ENCODE measurements at places on chromosomes 4 and X. TPM values are rescaled to one million over a fixed set of nuclear protein-coding genes. Genes with fewer than 3 reads are reported as not detected.
A peak's percentile ranks its signal among the peaks of the same experiment; 100 is the strongest.

FHDC1 gene
- total RNA-seq = 0.26 TPM

PDGFC gene
- total RNA-seq = not detected

TRO gene
- total RNA-seq = 3.6 TPM

PGM2 gene
- 44.2 TPM for total RNA-seq

ELMOD2 gene
- total RNA-seq = 22.9 TPM

HERC6 gene
- 36.0 TPM for total RNA-seq

S100G gene
- not detected for total RNA-seq

PAGE1 gene
- not detected for total RNA-seq

SLITRK4 gene
- total RNA-seq = not detected

- no peak overlapping the region for H3K27ac ChIP-seq
- no peak for DNase-seq
- no peaks in the 10 kb centered on the region for H3K27me3 ChIP-seq
- H3K4me3 ChIP-seq = no peak overlapping the region
- no peaks in the 10 kb centered on the region for H3K36me3 ChIP-seq
Observed at GRCh38 chr4:89021062-89021461, 35.9 kb downstream of the FAM13A start.

- peaks cover 5% of the 10 kb centered on the region for H3K4me1 ChIP-seq
- peaks cover 5% of the 10 kb centered on the region for H3K27me3 ChIP-seq
Observed at GRCh38 chrX:101550751-101551379, 518 bp downstream of the ARMCX1 start.

DNA sequence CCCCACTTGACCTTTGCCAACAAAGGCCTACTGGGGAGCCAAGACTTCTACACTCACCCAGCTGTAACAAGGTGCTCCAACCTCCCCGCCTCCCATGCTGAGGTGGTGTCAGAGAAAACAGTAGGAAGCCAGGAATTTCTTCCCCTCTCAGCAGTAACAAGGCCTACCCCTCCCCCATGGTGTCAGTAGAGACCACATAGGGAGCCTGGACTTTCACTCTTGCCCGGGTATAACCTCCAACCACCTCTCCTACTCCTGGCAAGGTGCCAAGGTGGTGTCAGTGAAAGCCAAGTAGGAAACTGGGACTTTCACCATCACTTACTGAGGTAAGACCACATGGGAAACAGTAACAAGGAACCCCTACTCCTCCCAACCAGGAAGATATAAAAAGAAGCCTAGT lies 93.1 kb downstream of the SLC16A2 start:
- no peaks in the 10 kb centered on the region for H3K27me3 ChIP-seq
- DNase-seq = no peak
- H3K27ac ChIP-seq = no peak overlapping the region
- H3K4me1 ChIP-seq = no peaks in the 10 kb centered on the region
- H3K36me3 ChIP-seq = no peaks in the 10 kb centered on the region

- no peaks in the 10 kb centered on the region for H3K36me3 ChIP-seq
- H3K27ac ChIP-seq = no peak overlapping the region
- DNase-seq = no peak
- peak overlapping the region; percentile 73 for H3K4me3 ChIP-seq
- peaks cover 9% of the 10 kb centered on the region for H3K27me3 ChIP-seq
Observed at GRCh38 chrX:104270916-104271512, 16.3 kb upstream of the ESX1 start.

- no peak overlapping the region for H3K4me3 ChIP-seq
- no peaks in the 10 kb centered on the region for H3K36me3 ChIP-seq
- no peaks in the 10 kb centered on the region for H3K4me1 ChIP-seq
- H3K27me3 ChIP-seq = peaks cover 2% of the 10 kb centered on the region
Observed at GRCh38 chrX:137118136-137118535, 84.3 kb upstream of the GPR101 start.

DNA sequence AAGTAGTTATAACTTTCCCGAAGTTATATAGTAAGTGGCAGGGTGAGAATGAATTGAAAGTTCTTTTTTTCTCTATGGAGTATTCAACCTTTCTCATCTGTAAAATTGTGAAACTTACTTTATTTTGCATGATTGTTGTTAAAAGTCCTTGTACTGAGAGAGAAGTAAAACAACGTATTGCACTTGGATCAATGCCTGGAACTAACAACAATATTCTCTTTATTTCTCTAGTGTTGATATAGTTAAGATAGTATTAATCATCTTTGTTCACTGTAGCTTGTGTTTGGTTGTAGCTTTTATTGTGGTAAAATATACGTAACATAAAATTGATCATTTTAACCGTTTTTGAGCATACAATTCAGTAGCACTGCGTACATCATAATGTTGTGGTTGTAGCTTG lies 48.7 kb downstream of the STIM2 start:
- H3K4me1 ChIP-seq = peaks cover 47% of the 10 kb centered on the region
- DNase-seq = no peak
- H3K27ac ChIP-seq = no peak overlapping the region
- H3K4me3 ChIP-seq = no peak overlapping the region
- H3K27me3 ChIP-seq = no peaks in the 10 kb centered on the region

DNA sequence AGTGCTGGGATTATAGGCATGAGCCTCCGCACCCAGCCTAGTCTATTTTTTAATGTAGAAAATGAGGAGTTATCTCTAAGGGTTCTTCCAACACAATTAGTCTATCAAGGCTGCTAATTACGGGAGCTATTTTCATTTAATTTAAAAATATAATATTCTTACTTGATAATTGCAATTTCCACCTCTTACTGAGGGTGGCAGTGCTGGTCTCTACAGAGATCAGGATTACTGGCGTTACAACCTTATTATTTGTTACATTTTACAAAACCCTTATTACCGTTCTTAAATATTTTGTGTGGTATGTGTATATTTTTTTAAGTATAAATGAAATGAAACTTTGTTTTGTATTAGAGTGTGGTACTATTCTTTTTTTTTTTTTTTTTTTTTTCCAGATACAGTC lies 17.6 kb upstream of the GK start:
- DNase-seq = no peak
- no peaks in the 10 kb centered on the region for H3K4me1 ChIP-seq
- no peaks in the 10 kb centered on the region for H3K36me3 ChIP-seq
- H3K27me3 ChIP-seq = no peaks in the 10 kb centered on the region

DNA sequence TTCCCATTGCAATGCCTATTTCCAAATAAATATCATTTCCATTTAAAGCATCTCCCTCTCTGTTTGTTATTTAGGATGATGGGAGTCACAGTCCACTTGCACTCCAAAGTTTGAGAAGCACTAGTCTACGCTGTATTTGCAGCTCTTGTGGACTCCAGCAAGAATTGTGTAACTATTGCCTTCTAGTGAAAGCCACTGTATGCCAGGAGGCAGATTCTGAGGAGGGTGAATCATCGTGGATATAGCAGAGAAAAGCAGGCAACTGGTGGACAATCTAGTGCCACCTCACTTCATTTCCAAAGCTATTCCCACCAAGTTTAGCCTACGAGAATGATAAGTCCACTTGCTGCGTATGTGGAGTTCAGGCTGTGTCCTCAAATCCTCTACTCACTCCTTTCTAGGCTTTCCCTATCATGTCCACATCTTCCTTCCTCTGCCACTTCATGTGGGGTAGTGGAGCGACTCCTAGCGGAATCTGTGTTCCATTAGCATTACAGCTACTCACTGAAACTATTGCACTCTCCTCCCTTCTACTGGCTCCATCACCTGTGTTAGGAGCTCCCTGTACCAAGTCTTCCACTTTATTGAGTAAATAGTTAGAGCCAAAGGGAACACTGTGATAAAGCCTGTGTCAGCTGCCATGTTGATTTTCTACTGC lies 501.8 kb upstream of the GALNT7 start:
- H3K36me3 ChIP-seq = no peaks in the 10 kb centered on the region
- no peak overlapping the region for H3K27ac ChIP-seq
- DNase-seq = no peak
- no peak overlapping the region for H3K4me3 ChIP-seq
- H3K27me3 ChIP-seq = no peaks in the 10 kb centered on the region

GRCh38 chrX:45954026-45954425 lies 591.2 kb downstream of the ZNF674 start:
- H3K27ac ChIP-seq = no peak overlapping the region
- H3K4me3 ChIP-seq = no peak overlapping the region

DNA sequence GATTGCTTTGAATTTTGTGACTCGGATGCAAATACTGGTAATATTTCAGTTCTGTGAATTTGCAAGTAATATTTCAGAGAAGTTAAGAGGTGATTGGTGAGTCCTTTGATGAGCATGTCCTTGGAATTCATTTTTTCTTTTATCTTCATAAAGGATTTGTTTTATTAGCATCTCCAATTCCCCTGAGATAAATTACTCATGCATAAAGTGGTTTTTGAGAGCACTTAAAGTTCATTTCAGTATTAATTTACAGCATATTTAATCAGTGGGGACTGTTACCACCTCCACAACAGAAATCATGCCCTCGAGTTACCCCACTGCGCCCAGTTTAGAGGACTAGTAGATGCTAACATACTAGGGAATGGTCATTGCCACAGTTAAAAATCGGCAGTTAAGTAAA lies 65.0 kb downstream of the ZFX start:
- H3K36me3 ChIP-seq = peaks cover 4% of the 10 kb centered on the region
- H3K4me3 ChIP-seq = no peak overlapping the region
- H3K4me1 ChIP-seq = peaks cover 3% of the 10 kb centered on the region
- DNase-seq = no peak
- H3K27me3 ChIP-seq = no peaks in the 10 kb centered on the region
- no peak overlapping the region for H3K27ac ChIP-seq

GRCh38 chr4:55910140-55910539 lies 38.6 kb upstream of the CEP135 start:
- no peak for DNase-seq
- no peaks in the 10 kb centered on the region for H3K27me3 ChIP-seq
- H3K4me3 ChIP-seq = no peak overlapping the region

DNA sequence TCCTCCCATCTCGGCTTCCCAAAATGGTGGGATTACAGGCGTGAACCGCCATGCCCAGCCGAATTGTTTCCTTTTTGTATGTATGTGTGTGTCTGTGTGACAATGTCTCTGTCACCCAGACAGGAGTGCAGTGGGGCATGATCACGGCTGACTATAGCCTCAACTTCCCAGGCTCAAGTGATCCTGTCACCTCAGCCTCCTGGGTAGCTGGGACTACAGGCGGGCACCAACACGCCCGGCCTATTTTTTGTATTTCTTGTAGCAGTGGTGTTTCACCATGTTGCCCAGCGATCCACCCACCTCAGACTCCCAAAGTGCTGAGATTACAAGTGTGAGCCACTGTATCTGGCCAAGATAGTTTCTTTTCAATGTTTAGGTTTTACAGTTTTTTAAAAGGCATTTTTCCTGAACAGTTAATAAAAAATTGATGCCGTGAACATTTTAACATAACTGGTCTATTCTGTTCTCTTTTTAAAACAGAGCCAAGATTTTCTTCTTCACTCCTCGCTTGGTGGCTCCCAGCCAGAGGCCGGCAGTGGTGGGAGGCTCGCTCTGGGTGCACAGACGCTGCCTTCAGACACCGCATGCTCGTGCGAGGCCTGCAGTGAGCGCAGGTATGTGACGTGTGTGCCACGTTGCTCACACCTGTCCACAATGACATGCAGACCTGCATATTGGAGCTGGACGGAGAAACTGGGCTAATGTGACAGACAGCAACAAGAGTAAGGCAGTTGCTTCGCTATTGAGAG lies 88.5 kb downstream of the FAM193A start:
- H3K4me1 ChIP-seq = peaks cover 2% of the 10 kb centered on the region
- H3K4me3 ChIP-seq = no peak overlapping the region
- DNase-seq = no peak

DNA sequence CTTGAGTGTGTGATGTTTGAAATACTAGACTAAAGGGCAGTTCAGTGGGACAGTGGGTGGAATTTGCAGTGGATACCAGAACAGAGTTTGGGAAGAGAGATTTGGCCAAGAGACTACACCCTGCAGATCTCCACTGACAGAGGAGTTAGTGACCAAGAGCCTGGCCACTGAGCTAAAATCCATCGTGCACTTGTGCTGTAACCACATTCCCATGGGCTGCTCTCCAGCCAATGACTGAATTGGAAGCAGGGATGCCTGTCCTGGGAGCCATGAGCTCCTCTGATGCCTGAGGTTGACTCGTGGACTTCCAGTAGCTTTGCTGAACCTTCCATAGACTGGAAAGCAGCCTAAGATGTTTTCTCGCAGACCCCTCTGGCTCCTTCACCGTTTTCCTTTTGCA lies 296.1 kb downstream of the TRIML1 start:
- H3K4me3 ChIP-seq = no peak overlapping the region
- H3K27ac ChIP-seq = no peak overlapping the region
- no peaks in the 10 kb centered on the region for H3K4me1 ChIP-seq
- H3K27me3 ChIP-seq = no peaks in the 10 kb centered on the region
- no peak for DNase-seq
- H3K36me3 ChIP-seq = no peaks in the 10 kb centered on the region

DNA sequence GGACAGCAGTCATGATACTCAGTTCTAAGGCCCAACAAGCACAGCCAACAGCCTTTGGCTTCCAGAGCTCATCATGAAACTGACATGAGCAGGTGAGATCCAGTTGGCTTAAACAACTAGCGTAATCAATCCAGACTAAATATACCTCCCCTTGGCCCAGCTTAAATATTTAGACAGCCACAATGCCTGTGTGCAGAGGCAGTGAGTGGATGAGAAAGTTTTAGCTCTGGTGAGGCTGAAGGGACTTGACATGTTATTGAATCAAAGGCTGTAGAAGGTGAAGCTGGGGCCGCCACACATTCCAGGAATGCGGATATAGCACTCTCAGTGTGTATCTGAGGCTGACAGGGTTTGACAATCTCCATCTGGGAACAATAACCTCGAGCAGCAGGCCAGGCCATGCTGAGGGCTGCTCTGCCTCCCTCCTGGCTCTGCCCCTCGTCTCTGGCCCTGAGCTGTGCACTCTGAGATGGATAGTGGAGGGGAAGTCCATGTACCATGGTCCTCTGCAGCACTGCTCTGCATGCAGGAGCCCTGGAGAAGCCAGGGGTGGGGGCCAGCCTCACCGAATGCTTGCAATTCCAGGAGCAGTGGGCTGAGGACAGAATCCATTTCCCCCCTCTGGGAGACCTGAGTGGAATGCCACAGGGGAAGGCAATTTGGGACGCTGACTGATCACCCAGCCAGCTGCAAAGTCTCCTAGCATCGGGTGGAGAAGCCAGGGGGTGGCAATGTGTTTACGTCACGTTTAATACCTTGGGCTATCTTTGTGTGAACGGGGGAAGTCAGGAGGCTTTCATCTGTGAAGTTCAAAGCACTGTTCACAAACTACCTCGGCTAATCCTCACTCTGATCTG lies 37.3 kb upstream of the RASL11B start:
- no peaks in the 10 kb centered on the region for H3K27me3 ChIP-seq
- peaks cover 2% of the 10 kb centered on the region for H3K36me3 ChIP-seq
- H3K4me3 ChIP-seq = no peak overlapping the region
- no peak for DNase-seq
- H3K27ac ChIP-seq = peak overlapping the region; percentile 66

GRCh38 chr4:31545755-31546154 lies 825.6 kb downstream of the PCDH7 start:
- H3K27ac ChIP-seq = no peak overlapping the region
- no peaks in the 10 kb centered on the region for H3K36me3 ChIP-seq
- DNase-seq = no peak
- no peaks in the 10 kb centered on the region for H3K27me3 ChIP-seq

GRCh38 chr4:84578540-84579402 lies 4.2 kb upstream of the CDS1 start:
- H3K27ac ChIP-seq = no peak overlapping the region
- no peak for DNase-seq
- H3K36me3 ChIP-seq = no peaks in the 10 kb centered on the region
- peaks cover 5% of the 10 kb centered on the region for H3K4me1 ChIP-seq
- H3K4me3 ChIP-seq = no peak overlapping the region

- no peak for DNase-seq
- H3K4me1 ChIP-seq = peaks cover 13% of the 10 kb centered on the region
Observed at GRCh38 chrX:136679531-136679930, 31.6 kb downstream of the CD40LG start.

Data from activated naive CD8-positive, alpha-beta T cell treated with anti-CD3 and anti-CD28 coated beads, Interleukin-2, amount 10 ng/mL, durations not matched to agents 7 days and 5 days (primary cell).